ENCODE measurements at places on chromosomes 5 and 9. TPM values are rescaled to one million over a fixed set of nuclear protein-coding genes. Genes with fewer than 3 reads are reported as not detected.

Gene TSLP
- total RNA-seq = 1.1 TPM

Gene MUSK
- total RNA-seq = not detected

DNA sequence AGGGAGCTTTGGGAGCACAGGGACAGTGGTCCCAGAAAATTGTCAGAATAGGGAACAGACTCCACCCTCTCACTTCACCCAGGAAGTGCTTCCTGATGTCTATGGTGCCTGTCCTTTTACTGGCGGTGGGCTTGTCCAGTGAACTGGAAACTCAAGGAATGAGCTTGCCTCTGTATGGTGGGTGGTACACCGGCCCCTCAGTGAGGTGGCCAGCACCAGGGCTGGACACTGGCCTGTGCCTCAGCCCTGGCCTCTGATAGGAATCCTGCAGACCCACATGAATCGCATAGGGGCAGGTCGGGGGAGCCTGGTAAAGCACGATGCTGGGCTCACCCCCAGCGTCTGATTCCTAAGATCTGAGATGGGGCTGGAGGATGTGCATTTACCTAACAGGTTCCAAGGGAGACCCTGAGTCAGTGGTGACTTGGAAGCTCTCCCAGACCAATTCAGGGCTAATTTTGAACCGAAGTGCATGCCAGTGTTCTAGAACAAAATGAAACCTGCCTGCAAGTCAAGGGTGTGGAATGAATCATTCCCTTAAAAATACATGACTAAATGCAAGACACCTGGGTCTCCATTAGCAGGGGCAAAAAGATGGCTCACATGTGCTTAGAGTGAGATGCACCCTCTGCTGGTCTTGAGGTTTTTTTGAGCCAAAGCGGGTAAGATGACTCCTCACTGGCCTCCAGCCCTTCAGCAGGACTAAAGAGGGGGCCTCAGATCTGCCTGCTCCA is 178.3 kb downstream of the HSPA4 start:
- no peak for DNase-seq

DNA sequence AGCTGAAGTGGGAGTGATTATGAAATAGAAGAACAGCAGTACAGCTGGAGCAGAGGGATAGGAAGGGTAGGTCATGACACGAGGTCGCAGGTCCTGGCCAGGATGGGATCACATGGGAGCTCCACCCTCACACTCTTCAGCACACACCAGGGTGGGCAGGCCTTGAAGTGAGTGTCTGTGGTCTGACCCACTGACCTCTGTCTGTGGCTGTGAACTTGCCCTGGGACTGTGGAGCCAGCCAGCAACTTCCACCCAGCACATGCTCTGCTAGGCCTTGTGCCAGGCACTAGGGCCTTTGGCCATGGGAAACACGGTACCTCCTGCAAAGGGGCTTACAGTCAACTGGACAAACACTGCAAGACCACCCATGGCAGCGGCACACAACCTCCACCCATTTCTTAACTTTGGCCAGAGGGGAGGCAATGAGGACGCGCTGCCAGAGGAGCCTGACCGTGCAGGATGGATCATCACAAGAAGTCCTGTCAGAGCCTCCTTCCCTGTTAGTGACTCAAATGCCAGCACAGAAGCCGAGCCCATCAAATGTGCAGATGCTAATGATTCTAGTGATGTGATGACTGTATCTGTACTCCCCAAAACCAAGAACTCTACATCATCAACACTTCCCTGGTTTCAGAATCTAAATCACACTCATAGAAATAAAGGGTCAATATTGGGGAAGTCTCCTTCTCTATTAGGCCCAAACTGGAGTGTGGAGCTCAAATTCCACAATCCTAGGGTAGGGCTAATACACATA is 113.6 kb downstream of the DPYSL3 start:
- no peak for DNase-seq

Gene LCN1
- not detected for total RNA-seq

Gene CCIN
- total RNA-seq = 0.95 TPM

Gene CTXN3
- total RNA-seq = not detected

- no peak for DNase-seq
Measured at GRCh38 chr5:89992201-89992600, 417.4 kb downstream of the CETN3 start.

- no peak for DNase-seq
Measured at GRCh38 chr5:16742938-16743337, 126.1 kb upstream of the RETREG1 start.

Gene MARCOL
- total RNA-seq = not detected

- no peak for DNase-seq
Measured at GRCh38 chr5:143491646-143492045, 88.2 kb upstream of the NR3C1 start.

- no peak for DNase-seq
Measured at GRCh38 chr5:170508036-170508435, 4.2 kb downstream of the KCNIP1 start.

GRCh38 chr5:172795318-172795977 is 24.5 kb upstream of the DUSP1 start:
- DNase-seq = peak; percentile 74

GRCh38 chr9:113593682-113594281 is 130.3 kb downstream of the RGS3 start:
- peak; percentile 57 for DNase-seq

Gene GALNT12
- total RNA-seq = 4.4 TPM

Gene PCDHA12
- total RNA-seq = 0.79 TPM

- DNase-seq = no peak
Measured at GRCh38 chr5:58491216-58491892, at the start of gene GAPT. Gene GAPT (plus strand): TSS chr5:58491435. CDS start chr5:58494537, 3,102 bp downstream.

GRCh38 chr5:148887123-148887881 is 60.9 kb downstream of the ADRB2 start:
- no peak for DNase-seq

DNA sequence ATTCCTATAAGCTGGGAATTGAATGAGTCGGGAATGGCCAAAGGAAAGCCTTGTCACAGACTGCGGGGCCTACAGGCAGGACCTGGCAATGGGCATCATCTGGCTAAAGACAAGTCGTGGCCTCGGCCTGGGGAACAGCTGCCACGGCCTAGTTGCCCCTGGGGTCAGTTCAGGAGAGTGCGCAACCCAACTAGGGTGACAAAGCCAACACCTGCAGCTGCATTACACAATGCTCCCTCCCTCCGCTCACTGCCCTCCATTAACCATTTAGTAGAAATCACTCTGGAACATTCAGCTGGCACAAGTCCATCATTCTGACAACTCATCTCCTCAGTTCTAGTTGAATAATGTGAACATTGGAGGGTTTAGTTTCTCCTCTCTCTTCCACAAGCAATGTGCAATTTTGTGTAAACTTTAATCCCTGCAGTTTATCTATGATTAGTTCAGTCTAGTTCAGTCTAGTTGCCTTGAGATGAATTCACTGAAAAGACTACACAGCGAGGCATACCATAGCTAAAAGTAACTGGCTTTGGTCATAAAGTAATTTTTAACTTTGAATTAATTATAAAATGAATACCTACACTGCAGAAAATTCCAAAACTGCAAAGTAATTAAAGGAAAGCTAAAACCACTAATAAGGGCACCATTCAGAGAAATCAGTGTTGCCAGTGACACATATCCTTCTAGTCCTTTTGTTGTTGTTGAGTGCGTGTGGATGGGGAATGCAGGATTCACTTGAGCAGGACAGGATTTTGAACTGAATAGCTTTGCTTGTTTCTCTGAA is 5.1 kb downstream of the GLDC start:
- DNase-seq = no peak

Gene SYNPO
- 18.8 TPM for total RNA-seq

DNA sequence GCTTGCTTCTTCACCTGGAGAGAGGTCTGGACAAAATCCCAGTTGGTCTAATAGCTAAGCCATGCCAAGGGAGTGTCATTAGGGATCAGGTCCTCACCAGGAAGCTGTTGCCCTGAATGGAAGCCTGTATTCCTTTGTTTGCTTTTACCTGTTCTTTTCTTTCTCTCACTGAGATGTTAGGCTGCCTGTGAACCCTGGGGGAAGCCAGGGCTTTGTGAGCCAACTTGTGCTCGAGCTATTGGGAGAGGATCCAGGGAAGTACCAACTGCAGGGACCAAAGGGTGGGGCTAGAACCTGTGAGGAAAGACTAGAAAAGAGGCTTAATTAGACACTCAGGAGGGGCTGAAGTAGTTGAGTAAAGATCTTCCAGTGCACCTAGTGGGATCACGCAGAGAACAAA is 451.2 kb upstream of the TLE4 start:
- no peak for DNase-seq

DNA sequence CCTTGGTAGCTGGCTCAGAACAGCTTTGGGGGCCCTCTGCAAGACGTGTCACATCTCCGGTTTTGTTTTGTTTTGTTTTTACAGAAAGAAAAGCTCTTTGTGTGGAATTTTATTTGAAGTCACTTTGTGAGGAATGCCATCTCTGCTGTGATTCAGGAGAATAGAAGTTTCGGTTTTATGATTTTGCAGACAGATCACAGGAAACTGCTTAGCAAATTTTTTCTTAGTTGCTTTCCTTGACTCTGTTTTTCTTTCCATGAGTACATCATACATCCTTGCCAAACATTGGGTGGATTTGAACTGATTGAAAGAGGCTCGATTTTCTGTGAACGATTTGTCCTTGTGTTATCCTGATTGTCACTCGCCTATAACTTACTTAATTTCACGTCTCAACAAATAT is 5.1 kb downstream of the SEMA5A start:
- DNase-seq = no peak

DNA sequence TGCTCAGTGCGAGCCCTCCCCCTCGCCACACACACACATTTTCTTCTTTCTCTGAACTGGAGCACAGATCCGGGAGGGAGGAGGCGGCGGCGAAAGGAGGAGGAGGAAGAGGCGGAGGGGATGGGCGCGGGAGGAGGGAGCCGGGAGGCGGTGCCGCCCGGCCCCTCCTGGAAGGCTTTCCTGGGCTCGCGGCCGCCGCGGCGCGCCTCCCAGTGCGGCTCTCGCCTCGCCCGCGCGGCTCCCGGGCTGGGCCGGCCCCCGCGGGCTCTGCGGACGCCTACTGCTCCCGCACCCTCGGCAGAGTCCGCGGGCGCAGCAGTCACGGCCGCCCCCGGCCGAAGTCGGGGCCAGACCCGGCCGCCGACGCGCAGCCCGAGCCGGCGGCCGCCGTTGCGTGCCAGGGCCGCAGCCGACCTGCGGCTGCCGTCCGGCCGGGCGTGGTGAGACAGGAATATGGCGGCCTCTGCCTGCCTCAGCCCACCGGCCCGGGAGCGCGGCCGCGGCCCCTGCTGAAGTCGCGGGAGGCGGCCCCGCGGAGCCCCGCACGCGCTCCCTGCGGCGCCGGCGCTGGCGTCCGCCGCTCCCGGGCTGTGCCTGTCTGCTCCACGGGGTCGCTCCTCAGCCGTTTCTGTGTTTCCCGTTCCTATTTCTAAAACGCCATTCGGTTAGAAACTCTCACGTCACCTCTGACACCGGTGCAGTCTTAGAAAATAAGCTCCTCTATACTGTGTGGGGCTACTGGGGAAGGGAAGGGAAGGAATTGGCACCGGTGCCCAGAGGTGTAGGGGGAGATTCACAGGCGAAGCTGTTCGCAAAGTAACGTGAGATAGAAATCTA is 500 bp upstream of the GNAQ start:
- DNase-seq = peak; percentile 55

Gene LRRC70
- 6.5 TPM for total RNA-seq

DNA sequence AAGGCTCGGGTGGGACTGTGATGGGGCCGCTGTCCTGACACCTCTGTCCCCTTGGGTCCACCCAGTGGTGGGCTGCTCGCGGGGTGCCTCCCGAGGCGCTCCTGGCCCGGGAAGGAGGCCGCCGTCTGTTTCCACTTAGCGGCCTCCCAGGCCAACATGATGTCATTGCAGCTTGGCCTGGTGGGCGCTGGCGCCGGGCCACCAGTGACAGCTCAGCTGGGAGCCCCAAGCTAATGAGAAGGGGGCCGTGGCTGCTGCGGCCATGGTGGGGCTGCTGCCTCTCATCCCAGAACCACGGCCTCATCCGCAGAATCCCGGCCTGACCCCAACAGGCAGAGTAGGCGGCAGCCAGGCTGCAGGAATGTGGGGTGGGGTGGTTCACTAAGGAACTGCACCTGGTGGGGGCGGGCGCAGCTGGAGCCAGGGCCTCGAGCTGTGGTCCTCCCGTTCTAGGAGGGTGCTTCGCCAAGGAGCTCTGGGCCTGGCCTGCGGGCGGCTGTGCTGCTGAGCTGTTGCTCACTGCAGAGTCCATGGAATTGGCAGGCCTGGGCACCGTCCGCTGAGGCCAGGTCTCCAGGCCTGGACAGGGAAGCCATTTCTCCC is 123.5 kb upstream of the COL5A1 start:
- no peak for DNase-seq

Gene ANKRD31
- total RNA-seq = 0.37 TPM

GRCh38 chr5:141935538-141935937 is 11.9 kb downstream of the DELE1 start:
- no peak for DNase-seq

Gene GNA14
- 3.0 TPM for total RNA-seq

DNA sequence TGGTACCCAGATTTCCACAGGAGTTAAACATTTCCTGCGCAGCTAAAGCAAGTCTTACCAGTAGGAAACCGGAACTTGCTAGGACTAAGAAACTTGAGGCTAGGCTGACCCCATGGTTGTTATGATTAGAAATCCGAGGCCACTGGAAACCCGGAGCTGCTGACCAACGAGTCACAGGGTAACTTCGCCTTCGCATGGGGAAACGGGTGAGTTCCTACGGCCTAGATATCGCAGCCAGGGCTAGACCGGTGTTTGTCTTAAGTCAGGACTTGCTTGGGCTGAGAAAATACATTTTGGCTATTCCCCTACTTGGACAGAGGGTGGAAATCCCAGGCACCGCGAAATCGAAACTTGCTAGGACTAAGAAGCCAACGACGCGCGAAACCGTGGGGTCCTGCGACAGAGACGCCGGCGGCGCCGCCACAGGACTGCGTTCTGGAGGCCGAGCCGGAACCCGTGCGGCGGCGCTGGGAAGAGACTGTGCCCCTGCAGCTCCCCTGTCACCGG is 1.6 kb upstream of the ANXA2R start:
- no peak for DNase-seq

GRCh38 chr5:103434057-103434456 is 128.5 kb downstream of the NUDT12 start:
- DNase-seq = no peak

GRCh38 chr9:116098476-116098875 is 55.1 kb upstream of the PAPPA start:
- DNase-seq = no peak

Gene HNRNPAB
- total RNA-seq = 95.5 TPM

Gene IFNA13
- not detected for total RNA-seq

GRCh38 chr9:136311051-136312008 is 7.4 kb upstream of the CCDC187 start:
- no peak for DNase-seq

GRCh38 chr5:37882636-37883035 is 42.8 kb upstream of the GDNF start:
- DNase-seq = no peak

DNA sequence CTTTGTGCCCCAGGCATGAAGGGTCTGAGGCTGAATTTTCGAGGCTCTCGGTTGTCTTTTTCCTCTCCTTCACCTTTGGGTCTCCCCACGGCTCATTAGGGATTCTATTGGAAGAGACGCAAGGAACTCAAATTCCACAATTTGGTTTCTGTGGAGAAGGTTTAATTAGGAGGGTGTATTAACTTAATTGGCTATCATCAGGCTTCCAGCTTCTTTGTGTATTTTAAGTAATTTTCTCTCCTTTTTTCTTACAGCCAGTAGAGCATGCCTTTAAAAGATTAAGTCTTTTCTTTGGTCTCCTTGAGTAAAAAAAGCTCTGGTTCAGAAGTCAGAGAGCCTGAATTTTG is 115.4 kb downstream of the PDZD2 start:
- DNase-seq = no peak

Gene EGFL7
- 274 TPM for total RNA-seq

Gene LIX1
- not detected for total RNA-seq

- no peak for DNase-seq
Measured at GRCh38 chr9:98254228-98255060, 1.0 kb downstream of the TBC1D2 start.

GRCh38 chr5:91302958-91303357 is 80.2 kb downstream of the ARRDC3 start:
- no peak for DNase-seq

Gene GRXCR2
- not detected for total RNA-seq
